ENCODE measurements at places on chromosomes 6 and 20.

DNA sequence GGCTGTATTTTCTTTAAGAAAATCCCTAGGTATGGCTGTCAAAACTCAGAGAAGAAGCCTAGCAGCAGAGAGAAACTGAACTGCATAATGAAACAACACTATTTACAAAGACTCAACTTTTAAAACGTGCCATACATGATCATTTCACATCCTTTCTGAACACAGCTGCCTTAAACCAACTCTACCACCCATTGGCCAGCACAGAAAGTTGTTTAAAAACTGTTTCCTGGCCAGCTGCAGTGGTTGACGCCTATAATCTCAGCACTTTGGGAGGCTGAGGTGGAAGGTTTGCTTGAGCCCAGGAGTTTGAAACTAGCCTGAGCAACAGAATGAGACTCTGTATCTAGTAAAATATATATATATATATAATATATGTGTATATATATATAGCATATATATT lies 336.4 kb upstream of the SOX4 start:
- no peak for DNase-seq

GRCh38 chr6:21953831-21954801 lies 342.7 kb downstream of the PRL start:
- peak; percentile 50 for DNase-seq

- DNase-seq: peak; percentile 74
These were observed 88.3 kb upstream of the COL21A1 start for GRCh38 chr6:56335726-56336125.

DNA sequence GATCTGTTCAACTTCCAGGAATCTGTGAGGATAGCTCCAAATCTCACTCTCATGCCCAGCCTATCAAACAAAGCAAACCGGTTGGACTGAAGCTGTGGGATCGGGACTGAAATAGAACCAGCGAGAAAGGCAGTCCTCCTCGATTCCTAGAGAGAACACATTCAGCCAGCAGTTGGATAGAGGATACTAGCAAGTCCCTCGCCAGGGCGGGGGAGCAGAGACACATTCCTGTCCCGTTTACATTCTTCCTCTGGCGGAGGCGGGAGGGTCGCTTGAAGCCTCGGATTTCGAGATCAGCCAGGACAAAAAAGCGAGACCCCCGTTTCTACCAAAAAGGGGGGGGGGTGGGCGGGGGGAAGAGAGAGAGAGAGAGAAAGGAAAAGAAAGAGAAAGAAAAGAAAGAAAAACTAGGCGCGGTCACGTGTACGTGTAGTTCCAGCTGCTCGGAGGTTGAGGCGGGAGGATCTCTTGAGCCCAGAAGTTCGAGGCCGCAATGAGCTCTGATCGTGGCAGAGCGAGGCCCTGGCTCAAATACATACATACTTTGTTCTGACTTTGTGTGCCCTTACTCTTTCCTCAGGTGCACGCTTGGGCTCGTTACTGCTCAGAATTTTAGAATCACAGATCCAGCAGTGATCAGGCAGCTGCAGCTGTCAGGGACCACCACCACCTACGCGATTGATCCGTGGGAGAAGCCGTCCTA lies 19.5 kb downstream of the ZNF311 start:
- peak; percentile 97 for DNase-seq

GRCh38 chr6:127069659-127070279 lies 48.7 kb upstream of the RSPO3 start:
- DNase-seq: peak; percentile 33

- DNase-seq: no peak
These were observed 192.9 kb downstream of the SYNDIG1 start for GRCh38 chr20:24662322-24662721.

DNA sequence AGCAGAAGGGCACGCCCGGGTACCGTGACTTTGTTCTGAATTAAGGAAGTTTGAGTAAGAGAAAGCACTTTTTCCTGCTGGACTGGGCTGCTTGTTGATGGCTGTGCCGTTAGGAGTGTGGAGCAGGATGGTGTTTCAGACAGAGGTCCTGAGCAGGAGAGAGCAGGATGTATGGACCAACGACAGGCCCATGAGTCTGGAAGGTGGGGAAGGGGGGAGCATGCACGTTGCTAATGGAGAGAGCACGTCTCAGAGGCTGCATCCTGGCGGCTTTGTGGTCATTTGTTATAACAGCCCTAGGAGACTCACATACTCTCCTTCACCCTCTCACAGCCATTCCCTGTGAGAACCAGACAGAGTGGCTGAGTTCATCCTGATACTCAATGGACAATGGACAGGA lies 56.8 kb downstream of the PHACTR3 start:
- DNase-seq: no peak

DNA sequence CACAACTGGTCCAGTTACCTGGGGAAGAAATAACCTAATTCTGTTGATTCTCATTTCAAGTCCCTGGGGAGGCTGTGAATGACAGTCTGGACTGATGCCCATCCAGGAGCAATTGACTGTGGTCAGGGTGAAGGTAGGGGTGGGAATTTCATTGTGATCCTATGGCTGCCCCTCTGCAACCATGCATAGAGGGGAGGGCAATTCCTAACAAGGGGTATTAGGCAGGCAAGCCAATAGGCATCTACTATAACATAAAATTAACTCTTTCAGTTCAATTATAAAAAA lies 44.0 kb upstream of the TRAM2 start:
- no peak for DNase-seq

DNA sequence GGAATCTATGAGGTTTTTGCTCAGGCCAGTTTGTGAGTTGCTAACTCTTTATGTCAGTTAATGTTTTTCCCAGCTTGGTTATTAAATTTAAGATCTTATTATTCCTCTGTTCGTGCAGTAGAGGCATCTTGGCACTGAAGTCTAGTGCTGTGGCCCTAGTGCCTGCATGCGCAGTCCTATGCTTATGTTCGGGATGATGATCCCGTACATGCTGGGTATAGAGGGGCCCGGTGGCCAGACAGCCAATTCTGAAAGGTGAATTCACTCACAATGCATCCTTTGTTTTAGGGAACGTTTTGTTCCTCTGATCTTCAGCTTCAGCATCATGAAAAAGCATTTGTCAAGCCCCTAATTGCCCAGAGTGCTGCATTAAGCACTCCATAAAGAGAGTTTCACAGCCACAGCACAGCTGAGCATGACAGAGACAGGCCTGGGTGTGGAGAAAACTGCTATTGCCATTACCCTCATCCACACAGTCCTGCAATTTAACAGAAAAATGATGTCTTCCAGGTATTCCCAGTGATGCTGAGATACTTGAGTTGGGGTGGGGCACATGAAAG lies 39.8 kb upstream of the BACH2 start:
- no peak for DNase-seq

- DNase-seq: no peak
These were observed 184.5 kb downstream of the COL21A1 start for GRCh38 chr6:56062836-56063235.

GRCh38 chr6:118784641-118785164 lies 109.2 kb upstream of the ASF1A start:
- no peak for DNase-seq

DNA sequence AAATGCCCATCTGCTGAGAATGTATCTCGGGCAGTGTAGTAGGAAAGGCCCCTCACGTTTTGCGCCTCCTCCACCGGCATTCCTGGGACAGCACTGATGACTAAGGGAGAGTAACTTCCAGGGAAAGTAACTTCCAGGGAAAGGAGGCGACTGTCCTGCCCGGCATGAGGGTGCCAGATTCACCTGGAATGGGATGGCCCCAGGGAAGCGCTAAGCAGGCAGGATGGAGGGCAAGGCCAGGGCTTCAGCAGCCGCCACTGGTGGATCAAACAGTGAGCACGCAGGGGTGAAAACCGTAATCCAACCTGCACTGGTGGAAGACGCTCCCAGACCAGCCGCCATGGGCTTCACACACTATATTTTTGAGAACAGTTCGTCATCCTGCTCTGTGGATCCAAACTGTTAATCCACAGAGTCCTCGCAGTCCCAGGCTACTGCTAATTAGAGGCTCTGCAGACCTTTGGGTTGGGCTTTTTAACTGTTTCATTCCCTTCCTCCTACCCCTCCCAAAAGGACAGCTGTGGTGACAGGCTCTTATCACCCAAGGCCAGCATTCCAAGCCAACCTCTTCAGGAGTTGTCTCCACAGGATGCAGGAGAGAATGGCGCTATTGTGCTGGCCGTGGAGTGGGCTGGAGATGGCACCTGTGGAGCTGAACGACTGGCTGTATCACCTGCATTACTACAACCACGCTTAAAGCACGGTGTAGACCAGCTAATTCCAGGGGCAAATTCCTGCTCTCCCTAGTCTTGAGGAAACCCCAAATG lies 178.9 kb downstream of the DLL1 start:
- DNase-seq: no peak

- DNase-seq: no peak
These were observed 19.0 kb downstream of the OR2H2 start for GRCh38 chr6:29603930-29604329.

- DNase-seq: peak; percentile 32
These were observed at the start of gene GPSM3 for GRCh38 chr6:32192608-32193039. GPSM3 (minus strand) TSS chr6:32192643; CDS start chr6:32192513, 130 bp downstream.

DNA sequence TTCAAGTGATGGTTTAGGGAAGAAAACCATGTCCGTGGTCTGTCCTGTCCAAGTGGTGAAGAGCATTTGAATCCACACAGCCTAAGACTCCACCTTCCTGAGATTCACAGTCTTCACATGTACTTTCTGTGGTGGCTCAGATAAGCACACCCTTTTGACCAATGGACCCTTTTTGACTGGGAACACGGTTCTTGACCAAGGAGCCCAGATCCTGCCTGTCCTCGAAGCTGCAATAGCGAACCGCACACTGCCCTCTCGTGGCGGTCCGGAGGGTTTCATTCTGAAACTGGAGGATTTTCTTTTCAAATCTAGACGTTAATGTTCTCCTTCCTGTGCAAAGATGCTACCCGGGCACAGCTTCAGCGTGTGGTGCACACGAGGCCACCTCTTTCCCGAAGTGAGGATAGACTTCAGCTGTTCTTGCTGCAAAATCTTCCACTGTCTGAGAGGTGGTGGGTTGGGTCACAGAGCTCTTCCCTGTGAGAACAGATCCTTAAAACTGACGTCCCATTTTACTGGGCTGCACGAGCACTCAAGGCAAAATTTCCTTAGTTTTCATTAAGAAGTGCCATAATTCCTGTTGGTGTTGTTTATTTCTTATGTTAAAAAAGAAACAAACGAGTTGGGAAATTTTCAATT lies 90.5 kb downstream of the SYNJ2 start:
- DNase-seq: peak; percentile 63

DNA sequence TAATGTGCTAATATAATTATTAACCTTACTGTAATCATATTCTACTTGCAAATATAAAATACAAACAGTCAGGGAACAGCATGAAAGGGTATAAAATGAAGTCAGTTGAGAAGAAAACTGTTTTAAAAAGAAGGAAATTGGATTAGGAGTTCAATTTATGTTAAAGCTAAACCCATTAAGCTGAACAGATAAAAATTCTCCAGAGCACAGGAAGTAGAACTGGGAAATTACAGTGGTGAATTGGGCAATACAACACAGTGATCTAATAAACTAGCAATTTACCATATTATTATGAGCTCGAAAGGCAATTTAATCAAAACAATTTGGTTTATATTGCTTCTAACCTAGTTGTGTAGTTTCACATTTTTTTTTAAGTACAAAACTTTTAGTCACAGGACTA lies 407.4 kb upstream of the RGS17 start:
- no peak for DNase-seq

DNA sequence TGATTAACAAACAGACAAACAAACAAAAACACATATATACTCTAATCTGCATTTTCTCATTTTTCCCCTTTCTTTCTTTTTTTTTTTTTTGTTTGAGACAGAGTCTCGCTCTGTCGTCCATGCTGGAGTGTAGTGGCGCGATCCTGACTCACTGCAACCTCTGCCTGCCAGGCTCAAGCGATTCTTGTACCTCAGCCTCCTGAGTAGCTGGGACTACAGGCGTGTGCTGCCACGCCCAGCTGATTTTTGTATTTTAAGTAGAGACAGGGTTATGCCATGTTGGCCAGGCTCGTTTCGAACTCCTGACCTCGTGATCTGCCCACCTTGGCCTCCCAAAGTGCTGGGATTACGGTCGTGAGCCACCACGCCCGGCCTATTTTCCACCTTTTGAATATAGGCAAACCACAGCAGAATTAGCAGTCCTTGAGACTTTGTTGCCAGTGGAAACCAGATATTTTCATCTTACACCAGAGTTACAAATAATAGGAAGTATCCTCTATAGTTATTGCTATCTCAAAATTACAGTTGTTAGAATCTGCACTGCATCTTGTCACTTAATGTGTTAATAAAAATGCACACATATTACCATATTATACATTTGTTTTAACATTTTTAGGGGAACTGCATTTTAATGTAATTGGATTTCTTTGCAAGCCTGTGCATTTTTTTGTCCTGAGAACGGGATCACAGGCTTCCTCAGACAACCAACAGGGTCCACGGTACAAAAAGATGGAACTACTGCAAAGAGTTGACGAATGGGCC lies 208.2 kb upstream of the ZNF217 start:
- DNase-seq: no peak

GRCh38 chr20:58171796-58172425 lies 56.5 kb downstream of the ANKRD60 start:
- no peak for DNase-seq

DNA sequence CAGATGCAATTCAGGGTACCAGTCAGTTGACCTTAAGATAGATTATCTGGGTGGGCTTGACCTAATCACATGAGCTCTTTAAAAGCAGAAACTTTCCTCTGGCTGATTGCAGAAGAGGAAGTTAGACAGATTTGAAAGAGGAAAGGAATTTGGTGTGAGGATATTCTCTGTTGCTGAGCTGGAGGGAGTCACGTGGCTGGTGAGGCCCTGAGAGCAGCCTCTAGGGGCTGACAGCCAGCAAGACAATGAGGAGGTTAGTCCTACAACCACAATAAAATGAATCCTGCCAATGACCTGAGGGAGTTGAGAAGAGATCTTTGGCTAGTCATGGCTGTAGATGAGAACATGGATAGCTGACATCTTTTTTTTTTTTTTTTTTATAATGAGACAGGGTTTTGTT lies 87.0 kb upstream of the B3GAT2 start:
- peak; percentile 11 for DNase-seq

GRCh38 chr6:46411456-46412197 lies 79.6 kb downstream of the RCAN2 start:
- DNase-seq: no peak

DNA sequence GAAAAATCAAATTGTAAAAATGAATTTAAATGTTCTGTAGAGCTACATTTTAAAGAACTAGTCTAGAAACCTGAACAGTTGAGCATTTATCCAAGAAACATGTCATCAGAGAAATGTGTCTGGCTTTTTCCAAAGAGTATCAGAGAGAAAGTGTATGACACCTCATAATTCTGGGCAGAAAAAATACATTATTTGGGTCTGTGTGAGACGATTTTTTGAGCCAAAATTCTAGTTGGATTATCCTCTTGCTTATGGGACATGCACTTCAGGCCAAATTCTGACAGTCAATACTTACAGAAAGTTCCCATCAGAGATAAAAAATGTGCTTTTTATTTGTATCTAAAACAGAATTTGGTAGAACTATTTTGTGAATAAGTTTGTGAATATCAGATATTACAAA lies 1242.7 kb downstream of the EPHA7 start:
- DNase-seq: no peak

Data from A172 (cell line).